ENCODE measurements at places on chromosomes 1 and 21. TPM values are rescaled to one million over a fixed set of nuclear protein-coding genes. Genes with fewer than 3 reads are reported as not detected.

- no peak for DNase-seq
Observed at GRCh38 chr1:21188235-21188634, 11.5 kb upstream of the EIF4G3 start.

DNA sequence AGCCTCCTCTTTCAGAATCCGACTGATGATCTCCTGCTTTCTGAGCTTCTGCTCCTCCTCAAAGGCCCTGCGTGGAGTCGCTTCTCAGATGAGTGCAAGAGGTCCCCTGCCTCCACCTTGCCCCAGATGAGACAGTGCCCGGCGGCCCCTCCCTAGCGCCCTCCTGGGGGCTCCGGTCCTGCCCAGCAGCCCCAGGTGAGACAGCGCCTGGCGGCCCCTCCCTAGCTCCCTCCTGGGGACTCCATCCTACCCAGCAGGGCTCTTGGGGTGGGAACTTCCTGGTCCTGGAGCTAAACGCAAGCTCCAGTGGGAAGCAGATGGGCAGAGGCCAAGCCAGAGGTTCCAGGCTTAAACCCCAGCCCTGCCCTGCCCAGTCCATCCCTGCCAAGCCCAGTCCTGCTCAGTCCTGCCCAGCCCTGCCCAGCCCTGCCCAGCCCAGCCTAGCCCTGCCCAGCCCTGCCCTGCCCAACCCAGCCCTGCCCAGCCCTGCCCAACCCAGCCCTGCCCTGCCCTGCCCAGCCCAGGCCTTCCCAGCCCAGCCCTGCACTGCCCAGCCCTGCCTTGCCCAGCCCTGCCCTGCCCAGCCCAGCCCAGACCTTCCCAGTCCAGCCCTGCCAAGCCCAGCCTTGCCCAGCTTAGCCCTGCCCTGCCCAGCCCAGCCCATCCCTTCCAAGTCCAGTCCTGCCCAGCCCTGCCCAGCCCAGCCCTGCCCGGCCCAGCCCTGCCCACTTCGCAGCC is 34.6 kb downstream of the CFAP74 start:
- DNase-seq: no peak

DNA sequence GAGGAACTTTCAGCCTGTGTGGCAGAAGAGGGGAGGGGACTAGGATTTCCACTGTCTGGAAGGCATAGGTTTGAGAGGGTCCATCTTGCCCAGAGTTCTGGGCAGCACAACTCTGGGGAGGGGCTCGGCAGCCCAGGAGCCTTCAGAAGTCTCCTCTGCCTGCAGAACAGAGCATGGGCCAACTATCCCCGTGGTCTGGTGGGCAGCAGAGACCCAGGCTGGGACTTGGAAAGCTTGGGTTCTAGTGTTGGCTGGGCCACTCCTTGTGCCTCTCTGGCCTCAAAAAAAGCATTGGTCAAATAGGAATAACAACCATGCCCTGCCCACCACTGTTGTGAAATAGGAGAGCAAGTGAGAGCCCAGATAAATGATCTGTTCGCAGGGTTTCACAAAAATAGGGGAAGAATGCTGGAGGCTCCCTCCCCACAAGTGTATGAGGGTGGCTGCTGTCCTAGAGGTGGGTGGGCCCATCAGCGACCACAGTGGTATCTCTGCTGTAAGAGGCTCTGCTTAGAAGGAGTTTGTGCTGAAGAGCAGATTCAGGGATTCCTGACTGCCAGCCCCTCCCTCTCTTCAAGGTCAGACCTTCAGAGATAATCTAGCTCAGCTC is 8.9 kb downstream of the EPHA10 start:
- DNase-seq: no peak

DNA sequence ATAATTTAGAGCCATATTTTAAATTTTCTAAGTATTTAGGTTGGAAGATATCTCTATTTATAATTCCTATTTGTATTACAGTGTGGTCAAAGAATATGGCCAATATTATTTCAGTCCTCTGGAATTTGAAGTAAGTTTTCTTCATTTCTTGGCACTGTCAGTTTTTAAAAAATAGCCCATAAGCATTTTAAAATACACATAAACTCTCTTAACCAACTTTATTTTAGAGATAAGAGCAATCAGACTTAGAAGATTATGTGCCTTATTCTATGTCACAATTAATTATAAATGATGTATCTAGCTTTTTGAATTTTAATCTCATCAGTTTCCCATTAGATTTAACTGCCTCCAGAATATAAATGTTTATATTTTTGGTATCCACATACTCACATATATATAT is 130.8 kb downstream of the USP25 start:
- no peak for DNase-seq

DNA sequence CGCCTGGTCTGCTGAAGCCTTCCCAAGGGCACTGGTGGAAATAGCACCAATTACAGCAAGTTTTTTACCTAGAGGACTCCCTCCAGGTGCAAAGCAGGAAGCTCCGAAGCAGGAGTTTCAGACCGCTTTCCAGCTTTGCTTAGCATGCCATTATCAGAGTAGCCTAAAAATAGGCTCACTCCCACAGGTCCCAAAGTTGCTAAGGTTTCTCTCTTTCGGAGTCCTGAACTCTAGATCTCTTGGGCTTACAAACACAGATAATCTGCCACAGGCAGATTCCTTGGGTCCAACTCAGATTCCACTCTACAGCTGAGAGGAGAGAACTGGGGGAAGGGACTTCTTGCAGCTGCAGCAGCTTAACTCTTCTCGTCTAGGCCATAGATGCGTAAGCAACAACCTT is 22.5 kb downstream of the ZMYND12 start:
- DNase-seq: no peak

- DNase-seq: no peak
Observed at GRCh38 chr1:57470036-57470435, 46.2 kb upstream of the DAB1 start.

- no peak for DNase-seq
Observed at GRCh38 chr1:218996362-218996761, 177.3 kb upstream of the LYPLAL1 start.

- DNase-seq: no peak
Observed at GRCh38 chr1:30419831-30420230, 303.6 kb downstream of the MATN1 start.

- peak; percentile 50 for DNase-seq
Observed at GRCh38 chr1:46223472-46223943, 20.4 kb downstream of the LURAP1 start.

- no peak for DNase-seq
Observed at GRCh38 chr1:3611170-3612019, at the start of gene MEGF6. TSS of gene MEGF6 (minus strand) at chr1:3611508. CDS start at chr1:3611268, 240 bp downstream.

DNA sequence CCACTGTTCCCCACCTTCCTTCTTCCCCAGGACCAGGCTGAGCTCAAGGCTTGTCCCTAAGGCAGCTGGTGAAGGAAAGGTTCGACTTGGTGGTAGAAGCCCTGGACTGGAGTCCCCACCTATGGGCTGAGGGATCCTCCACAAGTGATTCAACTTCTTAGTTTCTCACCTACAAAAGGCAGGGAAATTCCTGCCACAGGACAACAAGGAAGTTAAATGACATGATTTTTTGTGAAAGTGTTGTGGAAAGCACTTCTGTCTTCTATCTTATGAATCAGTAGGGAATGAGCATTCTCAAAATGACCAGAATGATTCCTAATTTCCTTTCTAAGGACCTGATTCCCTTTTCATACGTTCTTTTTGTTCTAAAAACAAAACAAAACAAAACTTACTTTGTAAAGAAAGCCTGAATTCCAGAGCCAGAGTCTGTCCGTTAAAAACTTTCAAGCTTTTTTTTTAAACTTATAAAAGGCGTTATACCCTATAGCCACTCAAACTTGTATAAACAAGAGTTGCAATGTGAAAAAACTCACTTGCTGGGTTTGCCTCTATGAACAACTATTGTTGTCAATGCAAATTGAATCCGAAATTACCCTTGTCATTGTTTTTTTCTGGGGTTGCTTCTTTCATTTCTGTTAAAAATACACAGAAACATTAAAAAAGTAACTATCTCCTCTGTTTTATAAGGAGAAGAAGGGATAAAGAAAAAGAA is 12.2 kb downstream of the KCNJ15 start:
- DNase-seq: no peak

DNA sequence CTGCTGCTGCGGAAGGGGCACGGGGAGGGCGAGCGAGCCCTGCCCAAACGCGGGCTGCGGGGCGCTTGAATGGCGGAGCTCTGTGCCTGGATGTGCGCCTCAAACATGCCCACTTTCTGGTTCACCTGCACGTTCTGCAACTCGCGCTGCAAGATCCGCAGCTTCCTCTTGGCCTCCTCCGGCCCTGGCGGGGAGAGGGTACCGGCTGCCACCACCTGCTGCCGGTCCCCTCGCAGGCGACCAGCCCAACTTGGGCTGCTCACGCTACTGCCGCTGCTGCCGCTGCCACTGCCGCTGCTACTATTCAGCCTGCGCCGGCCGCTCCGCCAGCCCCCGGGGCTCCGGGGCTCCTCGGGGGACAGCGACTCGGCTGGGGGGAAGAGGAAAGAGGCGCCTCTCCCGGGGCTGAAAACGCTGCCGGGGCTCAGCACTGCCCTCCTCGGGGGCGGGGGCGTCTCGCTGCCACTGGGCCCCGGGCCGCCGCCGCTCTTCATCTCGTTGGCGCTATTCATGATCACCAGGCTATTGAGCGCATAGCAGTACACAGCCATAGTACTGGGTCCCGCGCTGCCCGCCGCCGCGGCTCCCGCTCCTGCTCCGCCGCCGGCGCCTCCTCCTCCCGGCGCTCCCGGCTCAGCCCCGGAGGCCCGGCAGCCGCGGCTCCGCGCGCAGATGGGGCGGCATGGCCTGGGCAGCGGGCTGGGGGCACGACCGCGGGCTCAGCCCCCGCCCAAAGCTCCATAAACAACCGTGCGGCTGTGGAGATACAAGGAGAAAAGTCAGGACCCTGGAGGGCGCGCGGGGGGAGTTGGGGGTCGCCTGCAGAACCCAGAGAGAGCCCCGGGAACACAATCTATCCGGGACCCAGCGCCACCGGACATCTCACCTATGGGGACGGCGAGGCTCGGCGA is 1.9 kb downstream of the ITPKB start:
- no peak for DNase-seq

- DNase-seq: peak; percentile 30
Observed at GRCh38 chr1:160951443-160952128, 3.0 kb downstream of the ITLN2 start.

DNA sequence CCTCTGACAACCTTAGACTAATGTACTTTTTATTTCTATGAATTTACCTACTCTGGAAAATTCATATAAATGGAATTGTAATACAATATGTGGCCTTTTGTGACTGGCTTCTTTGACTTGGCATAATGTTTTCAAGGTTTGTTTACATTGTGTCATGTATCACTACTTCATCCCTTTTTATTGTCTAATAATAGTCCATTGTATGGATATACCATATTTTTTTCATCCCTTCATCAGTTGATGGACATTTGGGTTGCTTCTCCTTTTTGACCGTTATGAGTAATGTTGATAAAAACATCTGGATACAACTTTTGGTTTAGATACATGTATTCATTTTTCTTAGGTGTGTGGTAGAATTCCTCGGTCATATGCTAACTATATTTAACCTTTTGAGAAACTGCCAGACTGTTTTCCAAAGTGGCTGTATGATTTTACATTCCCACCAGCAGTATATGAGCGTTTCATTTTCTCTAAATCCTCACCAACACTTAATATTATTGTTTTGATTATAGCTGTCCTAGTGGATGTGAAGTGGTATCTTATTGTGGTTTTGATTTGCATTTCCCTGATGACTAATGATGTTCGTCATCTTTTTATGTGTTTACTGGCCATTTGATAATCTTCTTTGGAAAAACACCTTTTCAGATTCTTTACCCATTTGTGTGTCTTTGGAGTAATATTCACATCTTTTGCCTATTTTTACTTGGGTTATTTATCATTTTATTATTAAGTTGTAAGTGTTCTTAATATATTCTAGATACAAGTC is 3.5 kb downstream of the RO60 start:
- no peak for DNase-seq

DNA sequence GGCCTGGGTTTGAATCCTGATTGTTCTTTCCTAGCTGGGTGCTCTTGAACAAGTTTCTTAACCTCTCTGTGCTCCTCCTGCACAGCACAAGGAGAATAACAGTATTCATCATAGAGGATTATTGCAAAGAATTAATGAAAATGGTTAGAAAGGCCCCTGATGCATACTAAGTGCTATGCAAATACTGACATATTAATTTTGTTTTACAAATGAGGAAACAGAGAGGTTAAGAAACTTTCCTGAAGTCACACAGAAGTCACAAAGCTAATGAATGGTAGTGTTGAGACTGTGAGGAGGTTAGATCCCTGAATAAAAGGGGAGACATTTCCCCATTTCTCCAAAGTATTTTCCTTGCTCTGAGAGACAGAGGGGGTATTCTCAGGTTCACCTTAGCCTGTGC is 99.0 kb downstream of the KCNJ6 start:
- no peak for DNase-seq

DNA sequence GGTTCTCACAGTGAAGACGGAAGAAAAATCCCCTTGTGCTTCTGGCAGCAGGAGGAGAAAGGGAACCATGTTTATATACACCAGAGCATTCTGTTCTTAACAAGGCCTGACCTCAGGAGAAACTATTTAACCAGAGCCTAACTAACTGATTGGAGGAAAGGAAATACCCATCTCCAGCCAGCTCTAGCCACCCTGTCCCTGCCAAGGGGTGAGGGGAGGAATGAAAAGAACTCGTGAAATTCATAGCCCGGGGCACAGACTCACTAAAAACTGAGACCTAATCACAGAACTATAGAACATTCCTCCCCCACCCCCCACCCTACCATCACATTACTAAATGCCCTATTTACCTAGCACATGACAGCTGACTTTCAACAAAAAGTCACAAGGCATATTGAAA is 65.0 kb downstream of the KCNH1 start:
- DNase-seq: no peak

DNA sequence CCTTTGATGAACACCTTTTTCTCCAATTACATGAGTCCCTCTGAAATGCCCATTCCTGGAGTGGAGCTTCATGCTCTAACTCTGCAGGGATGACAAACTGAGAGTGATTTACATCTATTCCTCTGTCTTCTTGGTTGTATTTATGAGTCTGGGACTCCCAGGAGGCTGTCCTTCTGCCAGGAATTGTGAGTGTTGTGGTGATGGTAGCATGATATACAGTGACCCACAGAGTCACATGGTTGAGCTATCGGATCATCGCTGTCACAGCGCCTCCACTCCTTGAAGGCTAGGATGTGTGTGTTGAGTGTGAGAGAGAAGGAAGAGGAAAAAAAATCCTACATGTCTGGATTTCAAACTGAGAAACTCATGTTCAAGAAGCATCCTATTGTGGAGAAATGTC is 163.4 kb upstream of the CACNA1E start:
- DNase-seq: no peak

- DNase-seq: no peak
Observed at GRCh38 chr1:193658691-193659090, 472.3 kb upstream of the B3GALT2 start.

GRCh38 chr1:119285482-119285881 is 83.1 kb upstream of the HAO2 start:
- no peak for DNase-seq

GRCh38 chr1:212217633-212218032 is 67.6 kb upstream of the PPP2R5A start:
- DNase-seq: no peak

Gene WNT9A
- 1.9 TPM for polyA plus RNA-seq

Gene SH3GLB1
- 71.6 TPM for polyA plus RNA-seq

Gene INSRR
- 1.6 TPM for polyA plus RNA-seq

Gene TEDDM1
- polyA plus RNA-seq: 0.13 TPM

Gene ROR1
- 31.0 TPM for polyA plus RNA-seq

Gene SLC37A1
- 7.1 TPM for polyA plus RNA-seq

Gene FCGR2B
- 0.56 TPM for polyA plus RNA-seq

Gene SETSIP
- polyA plus RNA-seq: 0.80 TPM

Gene TINAGL1
- 40.9 TPM for polyA plus RNA-seq

Gene SPRR2B
- not detected for polyA plus RNA-seq

Measured in renal cortex interstitium (tissue), 15 donors.